ENCODE measurements at places on chromosomes 7 and 10.
A peak's percentile ranks its signal among the peaks of the same experiment; 100 is the strongest.

- no peak for DNase-seq
Measured at GRCh38 chr7:143238289-143238980, 16.6 kb downstream of the TAS2R40 start.

- no peak for DNase-seq
Measured at GRCh38 chr7:100681491-100682227, 8.1 kb downstream of the GNB2 start.

DNA sequence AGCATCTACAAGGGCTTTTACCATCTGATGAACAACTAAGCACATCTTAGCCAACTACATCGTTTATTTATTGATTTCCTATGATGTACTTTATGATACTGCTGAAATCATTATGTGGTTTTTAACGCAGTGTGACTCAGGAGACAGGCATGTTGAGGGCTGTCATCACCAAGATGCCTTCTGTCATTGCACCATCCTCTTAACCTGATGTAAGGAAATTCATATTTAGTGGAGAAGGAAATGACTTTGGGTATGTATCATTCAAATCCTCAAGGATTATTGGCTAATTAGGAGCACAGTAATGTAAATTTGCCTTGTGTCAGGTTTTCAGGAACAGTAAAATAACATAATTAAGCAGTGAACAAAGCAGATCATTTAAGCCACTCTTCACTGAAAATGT is 138.5 kb upstream of the MGMT start:
- DNase-seq: no peak

DNA sequence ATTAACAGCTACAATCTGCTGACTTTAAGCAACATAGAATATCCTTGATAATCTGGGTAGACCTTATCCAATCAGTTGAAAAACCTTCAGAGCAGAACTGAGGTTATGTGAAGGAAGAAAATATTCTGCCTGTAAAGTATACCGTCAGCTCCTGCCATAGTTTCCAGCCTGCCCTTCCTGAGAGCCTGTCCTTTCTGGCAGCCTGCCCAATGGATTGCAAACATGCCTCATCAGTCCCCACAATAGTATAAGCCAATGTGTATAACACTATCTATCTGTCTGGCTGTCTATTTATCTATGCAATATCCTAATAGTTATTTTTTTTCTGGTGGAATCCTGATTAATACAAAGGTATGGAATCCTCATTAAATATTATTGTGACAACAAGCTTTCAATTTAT is 489.2 kb upstream of the KCND2 start:
- no peak for DNase-seq

DNA sequence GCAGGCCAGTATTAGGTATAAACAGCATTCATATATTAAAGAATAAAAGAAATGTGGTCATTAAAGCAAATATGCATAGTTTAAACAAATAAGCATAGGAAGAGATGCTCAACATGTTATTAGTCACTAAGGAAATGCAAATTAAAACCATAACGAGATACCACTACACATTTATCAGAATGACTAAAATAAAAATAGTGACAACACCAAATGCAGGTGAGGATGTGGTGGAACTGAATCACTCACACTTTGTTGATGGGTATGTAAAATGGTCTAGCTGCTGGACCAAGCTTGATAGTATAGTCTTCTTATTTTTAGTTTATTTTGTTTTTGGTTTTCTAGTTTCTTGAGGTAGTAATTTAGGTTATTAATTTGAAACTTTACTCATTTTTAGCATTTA is 242.9 kb downstream of the HGF start:
- DNase-seq: no peak

- no peak for DNase-seq
Measured at GRCh38 chr7:101059620-101059942, 25.7 kb upstream of the TRIM56 start.

GRCh38 chr10:119829429-119829828 is 43.2 kb downstream of the MCMBP start:
- no peak for DNase-seq

DNA sequence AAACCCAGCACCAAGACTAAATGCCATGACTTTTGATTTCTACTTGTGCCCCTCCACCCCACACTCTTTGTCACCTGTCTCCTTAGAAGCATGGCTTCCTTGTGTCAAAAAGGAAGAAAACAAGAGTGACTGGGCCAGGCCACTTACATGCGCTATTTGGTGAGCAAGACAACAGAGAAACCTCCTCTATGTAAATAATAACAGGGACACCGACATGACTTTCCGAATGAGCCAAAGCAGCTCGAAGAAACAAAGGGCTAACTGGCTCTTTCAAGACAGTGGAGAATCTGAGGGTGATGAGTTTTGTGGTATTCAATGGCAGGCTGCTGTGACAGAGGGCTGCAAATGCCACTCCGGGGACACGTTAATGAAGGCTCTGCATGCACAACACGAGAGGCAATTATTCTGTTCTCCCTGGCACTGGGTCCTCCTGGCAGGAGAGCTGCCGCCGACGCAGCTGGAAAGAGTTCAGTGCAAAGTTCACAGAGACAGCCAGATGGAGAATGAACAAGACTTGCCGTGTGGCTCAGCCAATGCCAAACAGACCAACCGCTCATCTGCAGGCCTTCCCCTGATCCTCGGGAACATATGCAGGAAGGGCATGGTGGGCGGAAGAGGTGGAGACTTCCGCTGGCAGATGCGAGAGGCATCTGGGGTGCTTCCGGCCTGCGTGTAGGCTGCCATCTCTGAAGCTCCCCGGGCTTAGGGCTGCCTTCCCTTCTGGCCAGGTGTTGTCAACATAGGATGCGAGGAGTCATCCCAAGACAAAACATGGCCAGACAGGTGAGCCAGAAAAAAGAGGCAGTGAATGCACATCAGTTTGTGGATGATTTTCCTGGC is 59.1 kb upstream of the SMNDC1 start:
- peak; percentile 26 for DNase-seq

GRCh38 chr10:75600833-75601232 is 169.4 kb downstream of the LRMDA start:
- no peak for DNase-seq

- no peak for DNase-seq
Measured at GRCh38 chr10:44865289-44865671, 45.9 kb upstream of the TMEM72 start.

DNA sequence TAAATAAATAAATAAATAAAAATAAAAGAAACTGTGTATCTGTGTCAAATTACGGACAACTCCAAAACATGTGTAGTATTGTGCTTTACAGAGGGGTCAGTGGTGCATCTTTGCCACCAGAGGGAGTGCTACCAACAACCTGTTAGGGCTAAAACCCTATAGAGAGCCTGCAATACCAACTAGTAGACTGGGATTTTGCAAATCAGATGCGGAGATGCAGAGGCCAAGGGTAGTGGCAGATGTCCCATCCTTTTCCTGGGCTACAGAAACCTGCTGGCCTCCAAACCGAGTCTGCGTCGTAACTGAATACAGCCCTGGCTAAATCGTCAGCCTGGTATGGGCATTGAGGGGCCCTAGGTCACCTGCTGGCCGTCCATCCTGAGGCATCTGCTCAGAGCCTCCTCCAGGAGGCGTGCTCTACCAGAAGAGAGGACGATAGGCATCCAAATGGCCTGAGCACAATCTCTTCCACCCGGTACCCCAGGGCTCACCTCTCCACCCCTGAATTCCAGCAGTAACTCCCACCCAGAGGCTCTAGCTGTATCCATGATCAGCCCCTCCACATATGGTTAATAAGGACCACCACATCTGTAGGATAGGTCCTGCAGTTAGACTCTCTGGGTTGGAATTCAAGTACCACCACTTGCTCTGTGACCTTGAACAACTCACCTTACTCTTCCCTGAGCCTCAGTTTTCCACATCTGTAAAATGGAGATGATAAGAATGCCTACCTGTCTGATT is 6.2 kb upstream of the RRP12 start:
- peak; percentile 80 for DNase-seq

GRCh38 chr10:129483430-129484010 is 16.5 kb downstream of the MGMT start:
- DNase-seq: no peak

- no peak for DNase-seq
Measured at GRCh38 chr10:94225589-94225988, 137.2 kb downstream of the NOC3L start.

DNA sequence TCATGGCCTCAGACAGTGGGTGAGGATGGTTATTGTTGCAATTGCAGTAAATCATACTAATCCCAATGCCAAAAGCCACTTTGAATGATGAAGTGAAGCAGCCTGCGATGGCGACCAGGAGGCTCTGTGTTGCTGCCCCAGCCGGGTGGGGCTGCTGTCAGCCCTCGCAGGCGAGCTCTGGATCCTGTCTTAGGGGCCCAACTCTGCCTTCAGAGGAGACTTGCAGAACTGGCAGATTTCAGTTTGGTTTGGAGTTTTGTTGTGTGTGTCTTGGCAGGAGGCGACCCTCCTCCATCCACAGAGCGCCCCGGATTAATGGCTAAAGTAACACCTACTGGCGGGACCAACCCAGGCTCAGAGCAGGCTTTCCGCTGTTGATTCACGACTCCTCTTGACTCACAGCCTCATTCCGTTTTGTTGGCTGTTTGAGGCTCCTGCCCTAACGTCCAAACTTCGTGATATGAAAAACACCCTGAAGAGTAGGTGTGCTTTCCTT is 67.9 kb upstream of the BMPER start:
- DNase-seq: no peak

DNA sequence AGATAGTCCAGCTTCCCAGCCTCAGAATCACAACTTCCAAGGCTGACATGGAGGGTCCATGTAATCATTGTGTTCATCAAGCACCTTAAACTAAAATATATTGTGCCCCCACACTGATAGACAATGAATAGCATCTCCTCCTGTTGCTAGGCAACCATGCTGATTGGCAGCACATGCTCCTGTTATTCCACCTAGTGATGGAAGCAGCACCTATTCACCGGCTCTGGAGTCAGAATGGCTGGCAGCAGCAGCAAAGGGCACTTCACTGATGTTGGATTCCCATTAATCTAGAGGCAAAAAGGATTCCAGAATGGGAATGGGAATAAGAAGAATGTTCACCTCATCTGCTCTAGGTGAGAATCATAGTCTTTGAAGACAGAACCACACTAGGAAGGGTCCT is 55.0 kb downstream of the RELN start:
- no peak for DNase-seq

- no peak for DNase-seq
Measured at GRCh38 chr10:122126763-122127659, 138.0 kb downstream of the TACC2 start.

DNA sequence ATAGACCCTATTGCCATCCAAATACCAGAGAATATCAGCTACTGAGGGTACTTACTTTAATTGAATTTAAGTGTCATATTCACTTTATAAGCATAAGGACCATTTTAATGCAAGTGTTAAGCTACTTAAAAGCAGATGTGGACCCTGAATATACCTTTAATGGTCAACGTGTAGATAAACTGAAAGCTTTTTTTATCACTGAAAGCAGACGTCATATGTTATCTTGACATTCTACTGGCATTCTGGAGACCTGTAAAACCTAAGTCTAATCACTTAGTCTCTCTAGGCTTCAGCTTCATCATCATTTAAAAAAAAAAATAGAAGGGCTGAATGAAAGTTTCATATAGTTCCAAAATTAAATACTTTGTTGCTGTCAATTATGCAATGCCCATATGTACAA is 116.5 kb downstream of the ELAPOR2 start:
- DNase-seq: no peak

GRCh38 chr7:25289518-25289917 is 61.2 kb upstream of the NPVF start:
- no peak for DNase-seq

- DNase-seq: no peak
Measured at GRCh38 chr10:102593804-102594079, 50.5 kb upstream of the TRIM8 start.

All from CD4-positive, alpha-beta T cell treated with Interleukin-15 for 4 hours (primary cell).